ENCODE measurements at places on chromosomes 7 and 10.

GRCh38 chr7:98935811-98936210 lies 57.5 kb downstream of the TRRAP start:
- no peak for DNase-seq

DNA sequence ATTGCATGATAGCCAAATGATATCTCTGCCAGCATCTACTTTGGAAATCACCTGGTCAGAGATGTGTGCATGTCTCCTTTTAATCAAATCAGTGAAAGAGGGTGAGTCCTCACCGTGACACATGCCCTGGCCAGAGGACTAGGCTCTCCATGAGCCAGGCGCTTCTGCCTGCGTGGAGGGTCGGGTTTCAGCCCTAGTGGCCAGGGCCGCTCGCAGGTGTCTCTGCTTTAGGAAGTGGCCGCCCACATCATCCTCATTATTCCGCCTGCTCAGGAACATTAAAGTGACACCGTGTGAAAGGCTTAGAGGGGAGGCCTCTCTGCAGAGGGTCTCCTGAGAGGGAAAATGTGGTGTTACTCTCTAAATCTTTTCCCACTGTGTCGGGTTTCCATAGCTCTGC lies 173.6 kb upstream of the PRKCQ start:
- DNase-seq: no peak

GRCh38 chr7:154569916-154570315 lies 433.0 kb downstream of the PAXIP1 start:
- no peak for DNase-seq

- no peak for DNase-seq
Measured at GRCh38 chr10:62278441-62278910, 9.8 kb upstream of the RTKN2 start.

DNA sequence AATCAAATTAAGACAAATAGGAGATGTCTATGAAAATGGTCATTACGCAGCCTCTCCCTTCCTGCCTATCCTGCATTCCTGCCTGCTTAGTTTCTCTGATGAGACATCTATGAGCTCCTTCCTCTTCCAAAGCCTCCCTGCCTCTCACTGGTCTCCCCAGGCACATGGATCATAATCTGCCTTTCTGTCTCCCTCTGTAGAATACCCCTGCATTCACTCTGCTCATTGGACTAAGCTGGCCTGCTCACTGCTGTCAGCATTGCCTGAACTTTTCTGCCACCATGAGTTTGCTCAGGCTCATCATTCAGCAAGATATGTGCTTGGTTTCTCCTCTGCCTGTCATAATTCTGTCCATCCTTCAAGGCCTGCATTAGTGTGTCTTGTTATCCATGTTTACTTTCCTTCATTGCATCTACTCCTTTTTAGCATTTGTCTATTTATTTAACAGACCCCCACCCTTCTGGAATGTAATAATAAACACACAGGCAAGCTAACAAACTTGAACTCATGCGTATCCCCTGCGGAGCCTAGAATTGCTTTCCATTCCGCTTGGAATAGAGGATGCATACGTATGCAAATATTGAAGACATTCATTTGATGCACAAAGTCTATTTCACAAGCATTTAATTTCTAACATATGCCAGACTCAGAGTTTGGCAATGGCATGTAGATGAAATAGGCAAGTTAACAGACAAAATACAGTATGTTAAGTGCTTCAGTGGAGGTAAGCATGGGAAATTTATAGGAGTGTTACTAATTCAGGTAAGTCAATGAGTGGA lies 88.3 kb downstream of the PTPRZ1 start:
- no peak for DNase-seq

GRCh38 chr7:25392588-25393338 lies 164.5 kb upstream of the NPVF start:
- DNase-seq: no peak

DNA sequence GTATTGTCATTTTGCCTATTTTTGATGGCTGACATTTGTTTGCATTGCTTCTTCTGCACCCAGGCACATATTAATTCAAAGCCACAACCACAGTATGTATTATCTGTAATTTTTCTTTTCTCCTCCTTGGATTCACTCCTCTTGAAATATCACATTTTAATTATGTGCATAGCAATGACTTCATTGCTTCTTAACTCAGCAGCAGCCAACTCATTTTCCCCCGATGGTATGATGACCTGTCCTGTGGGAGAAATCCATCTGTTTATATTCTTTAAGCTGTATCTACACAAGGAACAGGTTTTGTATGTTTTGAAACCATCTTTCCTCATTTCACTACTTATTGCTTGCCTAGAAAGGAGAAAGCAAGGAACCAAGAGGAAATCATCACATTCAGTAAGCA lies 588.8 kb downstream of the INHBA start:
- DNase-seq: no peak

DNA sequence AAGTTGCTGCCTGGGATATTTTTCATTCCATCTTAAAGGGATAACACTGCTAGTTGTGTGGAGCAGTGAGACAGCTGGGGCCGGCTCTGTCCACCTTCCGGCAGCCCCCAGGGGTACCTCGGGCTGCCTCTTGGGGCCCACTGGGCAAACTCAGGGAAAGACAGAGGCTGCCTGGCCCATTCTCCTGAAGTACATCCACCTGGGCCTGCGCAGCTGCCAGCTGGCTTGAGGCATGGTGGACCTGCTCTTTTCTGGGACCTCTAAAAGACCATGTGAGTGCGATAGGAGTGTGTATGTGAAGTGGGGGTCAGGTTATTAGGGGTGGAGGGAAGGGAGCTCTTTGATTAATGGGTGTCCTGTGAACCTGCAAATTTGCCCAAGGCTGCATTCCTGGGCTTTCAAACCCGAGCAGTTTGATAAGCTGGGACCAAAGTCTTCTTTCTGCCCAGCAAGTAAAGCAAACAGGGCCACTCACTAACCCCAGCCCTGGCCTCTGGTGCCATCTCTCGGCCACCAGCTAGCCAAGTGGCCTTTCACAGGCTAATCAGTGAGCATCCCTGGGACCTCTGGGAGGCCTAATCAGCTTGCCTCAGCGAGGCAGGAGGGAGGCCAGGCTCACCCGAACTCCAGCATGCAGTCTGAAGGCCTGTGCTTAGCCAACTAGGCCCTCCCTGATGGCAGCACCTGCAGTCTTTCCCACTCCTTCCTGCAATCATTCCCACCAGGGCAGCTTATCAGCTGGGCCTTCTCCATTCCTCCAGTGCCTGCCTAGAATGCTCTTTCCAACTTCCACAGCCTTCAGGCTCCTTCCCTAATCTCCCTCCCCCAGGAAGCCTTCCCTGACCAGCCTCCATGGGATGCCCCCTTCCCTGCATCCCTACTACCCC lies 954.7 kb upstream of the ZNF722 start:
- DNase-seq: no peak

GRCh38 chr7:133135451-133135850 lies 53.6 kb upstream of the CHCHD3 start:
- DNase-seq: no peak

- no peak for DNase-seq
Measured at GRCh38 chr7:33853361-33854062, 51.8 kb upstream of the BMPER start.

DNA sequence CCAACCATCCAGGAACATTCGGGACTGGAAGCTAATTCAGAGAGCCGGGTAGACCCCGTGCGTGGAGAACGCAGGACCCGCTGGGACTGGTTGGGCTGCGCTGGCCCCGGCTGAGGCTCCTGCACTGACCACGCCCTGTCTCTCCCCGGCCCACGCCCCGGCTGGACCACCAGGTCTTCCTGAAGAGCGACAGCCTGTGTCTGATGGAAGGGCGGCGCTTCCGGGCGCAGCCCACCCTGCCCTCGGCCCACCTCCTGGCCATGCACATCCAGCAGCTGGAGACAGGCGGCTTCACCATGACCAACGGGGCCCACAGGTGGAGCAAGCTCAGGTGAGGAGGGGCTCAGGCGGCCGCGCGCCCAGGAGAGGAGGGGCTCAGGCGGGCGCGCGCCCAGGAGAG lies 10.2 kb upstream of the UTF1 start:
- DNase-seq: no peak

DNA sequence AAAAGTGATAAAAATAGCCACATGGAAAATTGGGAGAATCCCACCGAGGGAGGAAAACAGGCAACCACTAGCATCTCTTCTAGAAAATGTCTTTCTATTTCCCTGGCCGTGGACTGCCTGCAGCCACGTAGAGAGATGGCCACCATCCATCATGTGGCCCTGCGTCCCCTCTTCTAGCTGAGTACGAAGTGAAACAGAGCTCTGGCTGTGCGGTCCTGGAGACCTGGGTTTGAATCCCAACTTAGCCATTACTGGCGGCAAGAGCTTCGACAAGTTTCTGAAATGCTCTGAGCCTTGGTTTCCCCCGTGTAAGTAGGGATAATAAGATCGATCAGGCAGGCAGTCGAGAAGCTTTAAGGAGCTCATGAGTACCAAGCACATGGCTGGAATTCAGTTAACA lies 32.9 kb downstream of the ZCCHC24 start:
- DNase-seq: no peak

Measured in MM.1S (cell line).